ENCODE measurements at places on chromosomes 1 and 21.

DNA sequence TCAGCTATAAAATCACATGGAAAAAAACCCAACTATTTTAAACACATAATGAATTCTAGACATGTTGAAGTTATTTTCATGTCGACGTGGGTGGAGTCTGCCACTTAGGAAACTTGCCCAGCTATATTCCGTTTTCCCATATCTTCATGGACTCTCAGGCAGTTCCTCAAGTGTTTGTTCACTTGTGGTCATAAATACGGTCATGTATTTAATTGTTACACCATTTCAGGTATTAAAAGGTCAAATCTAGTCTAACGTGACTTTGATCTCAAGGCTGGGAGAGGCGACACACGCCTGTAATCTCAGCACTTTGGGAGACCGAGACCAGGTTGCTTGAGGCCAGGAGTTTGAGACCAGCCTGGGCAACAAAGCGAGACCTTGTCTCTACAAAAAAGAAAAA is 346.9 kb downstream of the PBX1 start:
- DNase-seq: no peak

DNA sequence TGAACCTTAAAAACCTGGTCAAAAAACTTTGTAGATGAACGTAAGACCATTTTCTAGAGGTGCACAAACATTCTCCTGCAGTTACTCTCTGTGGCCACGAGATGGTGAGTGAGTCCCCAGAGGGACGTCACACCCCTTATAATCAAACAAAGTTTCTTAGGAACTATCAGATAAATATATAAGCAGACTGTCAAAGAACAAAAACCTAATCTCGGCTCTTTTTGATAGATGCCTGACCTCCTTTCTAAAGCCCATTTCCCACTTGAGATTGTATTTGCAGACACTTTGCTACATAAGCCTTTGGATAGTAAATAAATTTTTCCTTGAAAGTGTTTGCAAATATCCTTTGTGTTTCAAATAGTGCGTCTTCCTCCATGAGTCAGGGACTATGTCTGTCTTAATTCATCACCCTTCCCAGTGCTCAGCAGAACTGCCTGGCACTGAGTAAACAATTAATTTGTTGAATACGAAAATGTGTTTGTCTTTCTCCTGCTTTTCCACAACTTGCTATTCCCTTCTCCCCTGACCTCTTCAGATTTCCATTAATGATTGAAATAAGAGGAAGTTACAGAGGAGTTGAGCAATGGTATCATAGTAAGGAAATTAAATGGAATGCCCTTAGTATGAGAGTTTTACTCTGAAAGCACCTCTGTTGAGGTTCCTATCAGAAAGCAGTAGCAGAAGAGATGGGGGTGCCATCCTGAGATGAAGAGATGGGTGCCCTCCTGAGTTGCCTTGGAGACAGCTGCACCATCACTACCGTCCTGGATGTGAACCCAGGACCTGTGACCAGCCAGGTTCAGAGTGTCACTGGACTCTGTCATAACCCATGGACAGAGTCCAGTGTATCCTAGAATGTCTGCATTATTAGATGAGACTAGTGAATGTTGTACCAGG is 57.8 kb upstream of the RAVER2 start:
- DNase-seq: peak; percentile 36

- DNase-seq: no peak
Measured at GRCh38 chr1:72521659-72522058, 239.3 kb upstream of the NEGR1 start.

- DNase-seq: peak; percentile 2
Measured at GRCh38 chr21:39531840-39532239, 80.1 kb downstream of the SH3BGR start.

DNA sequence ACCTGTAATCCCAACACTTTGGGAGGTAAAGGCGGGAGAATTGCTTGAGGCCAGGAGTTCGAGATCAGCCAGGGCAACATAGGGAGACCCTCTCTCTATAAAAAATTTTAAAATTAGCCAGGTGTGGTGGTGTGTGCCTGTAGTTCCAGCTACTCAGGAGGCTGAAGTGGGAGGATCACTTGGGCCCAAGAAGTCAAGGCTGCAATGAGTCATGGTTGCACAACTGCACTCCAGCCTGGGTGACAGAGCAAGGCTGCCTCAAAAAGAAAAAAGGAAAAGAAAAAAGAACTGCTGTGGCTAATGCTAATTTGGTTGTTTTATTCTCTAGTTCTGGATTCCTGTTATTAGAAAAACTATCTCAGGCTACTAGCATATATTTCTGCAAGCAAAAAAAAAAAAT is 29.8 kb downstream of the DBT start:
- DNase-seq: no peak

- peak; percentile 61 for DNase-seq
Measured at GRCh38 chr1:97093741-97094140, 372.2 kb downstream of the PTBP2 start.

- no peak for DNase-seq
Measured at GRCh38 chr1:18991585-18991984, 35.1 kb upstream of the IFFO2 start.

DNA sequence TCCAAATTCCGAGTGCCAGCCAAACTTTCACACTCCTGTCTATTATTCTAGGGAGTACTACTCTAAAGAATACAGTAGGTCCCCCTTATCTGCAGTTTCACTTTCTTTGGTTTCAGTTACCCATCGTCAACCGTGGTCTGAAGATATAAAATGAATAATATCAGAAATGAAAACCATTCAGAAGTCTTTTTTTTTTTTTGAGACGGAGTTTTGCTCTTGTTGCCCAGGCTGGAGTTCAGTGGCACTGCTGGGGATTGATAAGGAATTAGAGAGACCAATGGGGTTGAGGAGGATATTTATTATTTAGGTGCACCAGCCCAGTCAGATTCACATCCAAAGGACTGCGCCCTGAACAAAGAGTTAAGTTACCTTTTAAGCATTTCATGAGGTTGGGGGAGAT is 52.9 kb upstream of the SRSF10 start:
- no peak for DNase-seq
